ENCODE measurements at places on chromosomes 11 and 22. TPM values are rescaled to one million over a fixed set of nuclear protein-coding genes. Genes with fewer than 3 reads are reported as not detected.

The RFPL1 gene
- total RNA-seq, result not detected

The XPNPEP3 gene
- 4.2 TPM for total RNA-seq

The OR4C16 gene
- not detected for total RNA-seq

The KRTAP5-10 gene
- total RNA-seq, result not detected

The GRM5 gene
- not detected for total RNA-seq

The CARD10 gene
- total RNA-seq, result 57.1 TPM

The CCDC90B gene
- 58.5 TPM for total RNA-seq

The OR8D4 gene
- total RNA-seq, result not detected

The OR52N1 gene
- not detected for total RNA-seq

The UBQLNL gene
- under 0.01 TPM for total RNA-seq

The TMA7B gene
- not detected for total RNA-seq

DNA sequence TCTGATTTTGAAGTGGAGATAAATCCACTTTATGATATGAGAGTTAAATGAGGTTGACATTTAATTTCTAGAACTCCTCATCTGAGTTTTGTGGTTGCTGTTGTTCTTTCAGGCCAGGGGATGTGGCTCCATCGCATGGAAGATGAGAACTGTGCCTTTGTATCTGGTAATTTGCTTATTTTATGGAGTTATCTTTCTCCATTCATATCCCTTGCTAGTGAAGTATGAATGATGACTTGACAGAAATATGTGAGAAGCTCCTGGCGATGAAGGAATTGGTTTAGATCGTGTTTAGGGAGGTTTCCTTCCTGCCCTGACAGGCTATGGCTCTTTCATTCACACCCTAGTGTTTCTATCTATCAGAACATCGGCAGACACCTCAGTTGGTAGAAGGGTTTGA, 393.7 kb downstream of the ETS1 start:
- DNase-seq, result no peak

DNA sequence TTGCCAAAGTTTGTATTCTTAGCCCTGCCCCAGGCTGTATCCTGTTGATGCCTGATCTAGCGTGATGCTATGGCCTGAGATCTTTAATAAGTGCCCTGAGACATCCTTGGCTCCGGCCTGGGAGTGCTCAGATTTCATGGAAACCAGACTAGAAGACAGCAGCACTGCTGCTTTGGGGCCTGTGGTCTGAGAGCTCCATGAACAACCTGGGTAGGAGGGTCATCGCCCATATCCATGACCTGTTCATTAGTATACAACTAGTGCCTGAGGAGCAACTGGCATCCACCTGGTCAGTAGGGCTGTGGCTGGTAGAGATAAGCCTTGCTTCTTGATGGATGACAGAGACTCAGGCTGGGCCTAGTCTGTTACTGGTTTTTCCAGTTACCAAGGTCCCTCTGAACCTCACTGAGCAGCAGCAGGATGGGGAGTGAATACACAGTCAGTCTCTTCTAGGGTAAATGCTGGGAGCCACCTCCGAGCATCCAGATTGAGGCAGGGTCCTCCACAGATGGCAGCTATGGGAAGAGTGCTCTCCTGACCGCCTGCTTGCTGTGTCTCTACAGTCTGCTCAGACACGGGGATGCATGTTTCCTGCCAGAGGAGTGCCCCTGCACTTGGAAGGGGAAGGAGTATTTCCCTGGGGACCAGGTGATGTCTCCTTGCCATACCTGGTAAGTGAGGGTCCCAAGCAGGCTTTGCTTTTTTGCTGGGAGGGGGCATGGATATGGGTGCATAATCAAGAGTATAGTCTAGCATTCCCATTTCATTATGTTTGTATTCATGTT, 39.0 kb downstream of the OTOG start:
- DNase-seq, result no peak

DNA sequence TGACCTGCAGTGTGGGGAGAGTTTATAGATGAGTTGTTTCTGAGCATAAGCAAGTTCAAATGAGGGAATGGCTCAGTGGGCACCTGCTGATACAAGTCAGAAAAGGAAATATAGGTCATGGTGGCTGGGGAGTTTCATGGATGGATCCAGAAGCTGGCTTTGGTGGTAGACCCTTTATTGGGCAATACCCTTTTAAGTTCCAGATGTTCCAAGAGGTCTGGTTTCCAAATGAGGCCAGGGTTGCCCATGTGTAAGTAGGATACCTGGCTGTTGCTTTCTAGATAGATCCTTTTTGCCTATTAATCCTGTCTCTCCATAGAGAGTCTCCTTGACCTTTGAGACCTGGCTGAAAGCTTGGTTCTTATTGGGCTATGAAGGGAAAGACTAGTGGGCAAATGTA, 2.2 kb downstream of the STIM1 start:
- no peak for DNase-seq

GRCh38 chr11:10856689-10857458, 979 bp downstream of the ZBED5 start:
- DNase-seq, result peak; percentile 52

DNA sequence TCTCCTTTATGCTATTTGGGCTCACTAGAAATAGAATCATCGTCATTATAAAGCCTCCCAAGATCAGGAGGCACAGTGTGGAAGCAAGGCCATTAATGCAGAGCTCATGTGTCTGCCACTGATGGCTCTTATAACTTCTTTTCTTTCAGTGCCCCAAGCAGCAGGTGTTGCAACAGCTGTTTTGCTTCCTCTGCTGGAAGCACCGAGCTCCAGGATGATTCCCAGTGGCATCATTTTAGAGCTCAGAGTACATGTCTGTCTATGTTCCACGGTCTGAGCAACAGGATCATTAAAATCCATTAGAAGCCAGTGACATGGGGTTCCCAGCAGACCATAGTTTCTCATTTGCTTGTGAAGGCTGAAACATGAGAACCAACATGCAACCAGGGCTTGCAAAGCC, 803.0 kb upstream of the FAT3 start:
- DNase-seq, result no peak

GRCh38 chr11:27242591-27242990, 120.4 kb downstream of the CCDC34 start:
- DNase-seq, result no peak

DNA sequence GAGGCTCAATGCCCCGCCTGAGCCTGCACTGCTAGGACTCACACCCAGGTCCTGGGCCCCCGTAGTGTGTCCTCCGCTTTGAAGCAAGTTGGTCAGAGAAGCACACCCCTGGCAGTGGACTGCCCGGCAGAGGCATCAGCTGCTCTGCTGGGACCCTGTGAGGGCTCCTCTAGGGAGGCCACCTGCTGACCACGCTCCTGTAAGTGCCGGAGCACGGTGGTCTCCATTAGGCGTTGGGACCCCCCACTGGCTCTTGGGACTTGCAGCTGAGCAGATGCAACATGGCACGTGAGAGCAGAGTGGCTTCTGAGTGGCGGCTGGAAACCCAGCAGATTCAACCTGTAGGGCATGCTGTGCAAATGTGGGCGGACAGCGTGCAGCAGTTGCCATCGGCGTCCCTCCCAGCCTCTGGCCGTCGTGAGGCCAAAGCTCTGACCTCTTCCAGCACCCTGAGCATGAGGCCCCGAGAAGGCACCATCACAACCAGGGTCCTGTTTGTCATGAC, 16.9 kb downstream of the MRGPRG start:
- no peak for DNase-seq

DNA sequence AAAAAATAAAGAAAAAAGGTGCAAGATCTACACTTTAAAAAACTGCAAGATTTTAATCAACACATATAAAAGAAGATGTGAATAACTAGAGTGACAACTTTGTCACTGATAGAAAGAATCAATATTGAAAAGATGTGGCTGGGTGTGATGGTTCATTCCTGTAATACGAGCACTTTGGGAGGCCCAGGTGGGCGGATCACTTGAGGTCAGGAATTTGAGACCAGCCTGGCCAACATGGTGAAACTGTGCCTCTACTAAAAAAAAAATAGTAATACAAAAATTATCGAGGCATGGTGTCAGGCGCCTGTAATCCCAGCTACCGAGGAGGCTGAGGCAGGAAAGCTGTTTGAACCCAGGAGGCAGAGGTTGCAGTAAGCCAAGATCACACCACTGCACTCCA, 21.0 kb upstream of the FBLN1 start:
- no peak for DNase-seq

GRCh38 chr11:2363577-2364370, 13.3 kb upstream of the CD81 start:
- no peak for DNase-seq

GRCh38 chr11:112523031-112523430, 262.4 kb upstream of the PLET1 start:
- DNase-seq, result no peak

- no peak for DNase-seq
Measured at GRCh38 chr11:91365986-91366585, 858.5 kb upstream of the FAT3 start.

- no peak for DNase-seq
Measured at GRCh38 chr11:11253497-11253896, 99.6 kb downstream of the CSNK2A3 start.

GRCh38 chr22:24994070-24994763, 41.7 kb downstream of the KIAA1671 start:
- DNase-seq, result peak; percentile 58

DNA sequence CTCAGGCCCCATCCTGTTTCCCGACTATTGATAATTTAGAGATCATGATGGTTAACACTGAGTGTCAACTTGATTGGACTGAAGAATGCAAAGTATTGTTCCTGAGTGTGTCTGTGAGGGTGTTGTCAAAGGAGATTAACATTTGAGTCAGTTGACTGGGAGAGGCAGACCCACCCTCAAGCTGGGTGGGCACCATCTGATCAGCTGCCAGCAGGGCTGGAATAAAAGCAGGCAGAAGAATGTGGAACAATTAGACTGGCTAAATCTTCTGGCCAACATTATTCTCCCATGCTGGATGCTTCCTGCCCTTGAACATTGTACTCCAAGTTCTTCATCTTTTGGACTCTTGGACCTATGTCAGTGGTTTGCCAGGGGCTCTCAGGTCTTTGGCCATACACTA, 1170.0 kb upstream of the CNTN5 start:
- DNase-seq, result no peak

- DNase-seq, result no peak
Measured at GRCh38 chr22:48343461-48343860, 1484.2 kb downstream of the BRD1 start.

DNA sequence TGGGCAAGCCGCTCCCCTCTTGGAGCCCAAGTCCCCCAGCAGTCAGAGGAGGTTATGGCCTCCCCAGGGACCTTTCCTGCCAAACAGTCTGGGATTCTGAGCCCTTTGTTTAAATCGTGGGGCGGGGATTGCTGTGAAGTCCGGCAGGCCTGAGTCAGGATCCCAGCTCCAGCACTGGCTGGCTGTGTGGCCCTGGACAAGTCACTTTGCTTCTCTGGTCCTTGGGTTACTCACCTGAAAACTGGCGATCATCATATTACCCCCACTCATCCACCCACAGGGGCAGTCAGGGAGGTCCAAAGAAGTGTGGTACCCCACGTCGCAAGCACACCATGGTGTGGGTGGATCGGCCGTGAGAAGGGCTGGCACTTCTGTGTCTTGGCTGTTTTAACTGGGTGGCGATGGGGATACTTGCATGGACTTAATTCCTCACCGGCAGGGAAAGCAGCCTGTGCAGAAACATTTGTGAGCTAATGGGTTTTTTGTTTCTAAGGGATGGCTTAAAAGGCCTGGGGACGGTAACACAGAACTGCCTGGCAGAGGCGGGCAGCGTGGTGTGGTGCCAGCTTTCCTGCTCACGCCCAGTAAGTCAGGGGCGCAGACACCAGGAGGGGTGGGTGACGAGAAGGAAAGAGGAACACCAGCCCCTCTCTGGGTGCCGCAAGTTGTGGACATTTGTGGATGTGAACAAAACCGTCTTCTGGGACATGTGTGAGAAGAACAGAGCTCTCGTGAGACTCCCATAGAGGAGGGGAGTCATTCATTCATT, 31.6 kb upstream of the PRR5 start:
- no peak for DNase-seq

DNA sequence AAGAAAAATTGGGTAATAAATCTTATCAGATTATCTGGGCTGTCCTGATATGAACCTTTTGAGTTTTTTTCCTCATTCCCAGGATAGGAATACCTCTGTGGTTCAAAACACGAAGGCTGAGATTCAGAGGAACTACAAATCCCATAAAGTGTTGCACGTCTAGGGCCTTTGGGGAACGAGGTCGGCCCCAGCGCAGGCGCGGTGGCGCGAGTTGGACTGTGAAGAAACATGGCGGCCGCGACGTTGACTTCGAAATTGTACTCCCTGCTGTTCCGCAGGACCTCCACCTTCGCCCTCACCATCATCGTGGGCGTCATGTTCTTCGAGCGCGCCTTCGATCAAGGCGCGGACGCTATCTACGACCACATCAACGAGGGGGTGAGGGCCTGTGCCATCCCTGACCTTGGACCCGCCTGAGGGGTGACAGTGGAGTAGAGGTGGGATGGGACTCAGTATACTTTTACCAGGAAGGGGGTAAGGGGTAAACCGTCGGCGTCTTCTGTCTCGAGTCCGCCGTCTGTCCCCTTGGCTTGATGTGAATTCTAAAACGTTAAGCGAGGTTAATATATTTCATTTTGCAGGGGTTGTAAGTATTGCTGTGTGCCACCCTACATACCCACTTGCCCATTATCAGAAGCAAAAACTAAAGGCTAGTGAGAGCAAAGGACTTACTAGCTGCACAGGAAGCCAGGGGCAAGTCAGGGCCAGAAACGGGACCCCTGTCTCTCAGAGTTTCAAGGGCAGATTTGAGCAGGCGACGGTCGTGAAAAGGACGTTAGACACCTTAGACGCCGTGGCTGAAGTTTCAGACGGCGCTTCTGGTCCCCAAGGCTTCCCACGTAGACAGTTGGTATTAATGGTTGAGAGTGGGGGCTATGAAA, at the start of gene UQCR10:
TSS of gene UQCR10 (plus strand) at position 199 of the 881 bp plus-strand sequence. CDS start at position 229, 30 bp downstream.
- peak; percentile 93 for DNase-seq

DNA sequence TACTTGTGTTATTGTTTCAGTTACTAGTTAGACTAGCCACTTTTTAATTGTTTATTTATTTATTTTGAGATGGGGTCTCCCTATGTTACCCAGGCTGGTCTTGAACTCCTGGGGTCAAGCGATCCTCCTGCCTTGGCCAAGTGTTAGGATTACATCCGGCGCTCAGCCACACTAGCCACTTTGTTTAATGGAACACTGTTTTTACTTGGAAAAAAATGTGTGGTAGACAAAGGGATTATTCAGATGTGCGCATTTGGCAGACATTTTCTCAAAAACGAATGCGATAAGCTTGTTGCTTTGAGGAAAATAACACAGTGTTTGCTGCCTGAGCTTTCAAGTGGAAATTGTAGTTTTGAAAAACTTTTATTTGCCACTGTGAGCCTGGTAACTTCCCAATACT, 51.0 kb downstream of the CTNND1 start:
- no peak for DNase-seq

DNA sequence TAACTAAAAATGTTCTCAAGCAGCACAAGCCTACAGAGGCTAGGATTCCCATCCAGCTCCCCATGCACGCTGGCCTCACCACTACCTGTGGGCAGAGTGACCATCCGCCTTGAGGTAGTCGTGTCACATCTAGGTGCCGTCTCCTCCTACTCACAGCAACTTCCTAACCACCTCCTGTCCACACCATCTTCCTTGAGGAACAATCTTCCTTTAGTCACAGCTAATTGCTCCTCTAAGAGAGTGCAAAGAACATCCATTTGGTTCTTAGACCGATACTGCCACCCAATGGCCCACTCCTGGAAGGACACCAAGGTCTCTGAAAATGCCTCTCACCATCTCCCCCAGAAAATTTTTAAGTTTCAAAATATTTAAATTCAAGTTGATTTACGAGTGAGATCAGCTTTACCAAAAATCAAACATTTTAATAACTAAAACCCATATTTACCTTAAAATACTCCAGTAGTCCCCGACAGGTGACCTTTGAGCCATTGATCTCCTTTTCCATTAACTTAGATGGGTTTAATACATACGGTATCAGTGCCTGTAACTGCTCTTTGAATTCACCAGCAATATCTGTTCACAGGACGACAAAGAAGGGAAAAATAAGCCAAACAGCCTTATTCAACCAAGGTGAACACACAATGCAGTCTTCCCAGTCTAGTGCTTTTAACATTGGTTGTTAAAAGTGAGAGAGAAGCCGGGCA, 21.7 kb upstream of the PLAAT3 start:
- peak; percentile 69 for DNase-seq

Data from lung microvascular endothelial cell (primary cell).